ENCODE measurements at places on chromosomes 12 and 14.

DNA sequence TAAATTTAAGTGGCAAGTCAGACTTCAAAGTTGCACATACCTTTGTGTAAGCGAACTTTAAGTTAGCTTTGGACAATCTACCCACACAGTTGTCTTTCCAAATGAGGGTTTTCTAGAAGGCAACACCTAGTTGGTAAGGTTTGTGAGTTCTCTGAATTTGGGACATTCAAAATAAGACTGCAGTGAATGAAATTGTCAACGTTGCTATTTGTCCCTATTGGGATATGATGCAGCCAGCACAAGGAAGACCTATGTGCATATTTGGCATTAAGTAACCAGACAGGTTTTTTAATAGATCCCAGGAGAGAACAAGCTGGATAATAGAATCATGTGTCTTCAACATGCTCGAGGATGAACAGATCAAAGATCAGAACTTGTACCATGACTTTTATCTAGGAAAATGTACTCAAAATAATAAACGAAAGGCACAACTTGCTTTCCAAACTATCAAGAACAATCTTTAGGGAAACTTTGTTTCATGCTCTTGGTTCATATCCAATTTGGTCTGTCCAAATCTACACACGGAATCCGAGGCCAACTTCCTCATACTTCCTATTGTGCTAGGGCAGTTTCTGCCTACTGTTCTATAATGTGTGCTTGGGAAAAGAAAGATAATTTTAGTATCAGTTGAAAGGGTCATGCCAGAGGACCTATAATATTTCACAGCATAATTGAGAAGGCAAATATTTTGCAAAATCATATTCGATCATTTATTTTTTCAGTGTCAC, 284.2 kb upstream of the SOX5 start:
- no peak for DNase-seq

GRCh38 chr12:76455582-76456345, 103.8 kb downstream of the OSBPL8 start:
- DNase-seq: no peak

- DNase-seq: no peak
Measured at GRCh38 chr14:56390859-56391258, 188.7 kb upstream of the TMEM260 start.

- no peak for DNase-seq
Measured at GRCh38 chr14:105498430-105499255, 7.6 kb downstream of the TEDC1 start.

GRCh38 chr12:67161322-67161918, 107.7 kb upstream of the CAND1 start:
- DNase-seq: peak; percentile 10

DNA sequence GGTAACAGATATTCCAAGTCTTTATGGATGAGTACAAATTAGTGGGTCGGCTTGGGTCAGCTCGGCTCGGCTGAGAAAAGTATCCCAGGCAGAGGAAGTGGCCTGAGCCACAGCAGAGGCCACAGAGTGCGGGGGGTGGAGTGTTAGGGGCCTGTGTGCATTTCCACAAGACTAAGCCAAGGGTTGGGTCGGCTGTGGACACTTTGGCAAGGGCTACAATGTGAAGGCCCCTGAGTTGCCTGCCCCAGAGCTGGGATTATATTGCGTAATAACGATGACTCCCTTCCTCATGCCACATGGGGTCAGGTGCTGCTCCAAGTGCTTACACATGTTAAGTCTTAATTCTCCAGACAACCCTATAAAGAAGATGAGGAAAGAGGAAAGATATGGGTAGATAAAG, 11.4 kb downstream of the EVL start:
- no peak for DNase-seq

DNA sequence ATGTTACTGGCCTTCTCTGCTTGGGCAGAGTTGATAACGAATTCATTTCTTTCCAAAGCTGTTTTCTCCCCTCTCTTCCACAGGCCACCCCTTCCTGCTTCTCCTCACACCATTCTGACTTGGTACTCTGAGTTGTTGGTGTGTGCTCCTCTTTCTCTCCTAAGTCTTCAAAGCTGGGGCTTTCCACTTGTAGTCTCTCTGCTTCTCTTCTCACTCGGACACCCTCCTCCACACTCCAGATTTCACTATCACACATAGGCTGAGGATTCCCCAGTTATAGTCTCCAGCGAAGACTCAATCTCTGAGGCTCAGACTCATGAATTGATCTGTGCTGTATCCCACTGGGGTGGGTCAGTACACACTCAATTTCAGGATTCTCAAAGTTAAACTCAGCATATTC, 201.0 kb downstream of the SSPN start:
- DNase-seq: no peak

GRCh38 chr14:70885343-70886022, 21.8 kb upstream of the PCNX1 start:
- DNase-seq: no peak

DNA sequence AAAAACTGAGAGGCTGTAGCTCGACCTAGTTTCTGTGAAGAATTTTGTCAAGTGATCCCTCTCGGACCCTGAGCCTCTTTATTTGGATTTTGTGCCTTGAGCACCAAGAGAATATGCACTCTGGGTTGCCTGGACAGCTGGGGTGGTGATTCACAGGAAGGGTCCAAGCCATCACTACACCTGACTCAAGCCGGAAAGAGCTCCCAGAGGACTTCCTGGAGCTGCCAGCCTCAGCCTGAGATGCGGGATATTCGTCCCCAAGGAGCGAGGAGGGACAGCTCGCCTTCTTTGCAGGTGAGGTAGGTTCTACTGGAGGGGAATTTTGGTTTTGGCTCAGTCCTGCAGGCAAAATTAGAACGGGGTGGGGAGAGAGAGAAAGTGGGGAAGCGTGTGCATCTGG, 94.3 kb downstream of the GALNT8 start:
- no peak for DNase-seq

GRCh38 chr12:88716240-88716639, 136.0 kb upstream of the KITLG start:
- DNase-seq: no peak

DNA sequence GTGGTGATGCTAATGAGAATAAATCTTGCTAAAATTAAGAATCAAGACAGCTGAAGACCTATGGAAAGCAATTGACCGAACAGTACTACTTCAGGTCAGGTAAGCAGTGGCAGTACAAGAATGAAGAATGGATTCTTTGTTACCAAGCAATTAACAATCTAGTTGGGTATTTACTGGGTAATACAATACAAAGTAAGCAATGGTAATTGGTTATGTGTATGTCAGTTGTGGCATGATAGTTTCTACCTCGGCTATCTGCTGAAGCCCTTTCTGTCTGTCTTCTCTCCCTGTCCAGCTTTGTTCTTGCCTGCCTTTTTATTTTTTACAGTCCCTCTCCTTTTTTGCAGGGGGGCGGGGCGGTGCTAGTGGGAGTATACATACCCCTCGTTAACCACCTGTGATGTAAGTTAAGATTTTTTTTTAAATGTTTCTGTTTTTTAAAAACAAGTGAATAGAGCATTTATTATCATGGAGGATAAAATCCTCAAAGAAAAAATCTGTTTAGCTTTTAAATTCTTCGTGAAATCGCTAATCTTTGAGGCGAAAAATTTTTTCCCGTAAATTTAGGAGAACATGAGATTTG, 75.9 kb downstream of the RCOR1 start:
- no peak for DNase-seq

- DNase-seq: no peak
Measured at GRCh38 chr12:107900588-107900987, 126.1 kb downstream of the ASCL4 start.

GRCh38 chr12:6451348-6452244, at the start of gene TAPBPL:
Gene TAPBPL (plus strand): TSS chr12:6452042. CDS start chr12:6452249, 207 bp downstream.
- DNase-seq: no peak

DNA sequence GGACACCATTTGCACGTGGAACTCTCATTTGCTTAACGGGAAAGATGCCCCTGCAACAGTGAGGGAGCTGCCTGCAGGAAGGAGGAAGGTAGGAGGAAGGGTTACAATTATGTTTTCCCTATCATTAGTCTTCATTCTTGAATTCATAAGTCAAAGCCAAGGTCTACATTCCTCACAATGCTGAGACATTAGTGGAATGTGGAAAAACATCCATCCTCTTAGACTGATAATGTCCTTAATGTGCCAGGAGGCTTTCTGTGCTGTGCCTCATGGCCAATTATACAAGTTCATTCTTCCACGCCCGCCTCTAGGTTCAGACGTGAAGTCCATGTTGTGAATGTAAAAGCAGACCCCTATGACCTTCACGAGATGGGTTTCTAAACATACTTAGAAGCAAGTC, 1212.4 kb upstream of the TMEM132C start:
- no peak for DNase-seq

- no peak for DNase-seq
Measured at GRCh38 chr12:95212586-95212985, 4.7 kb downstream of the FGD6 start.

DNA sequence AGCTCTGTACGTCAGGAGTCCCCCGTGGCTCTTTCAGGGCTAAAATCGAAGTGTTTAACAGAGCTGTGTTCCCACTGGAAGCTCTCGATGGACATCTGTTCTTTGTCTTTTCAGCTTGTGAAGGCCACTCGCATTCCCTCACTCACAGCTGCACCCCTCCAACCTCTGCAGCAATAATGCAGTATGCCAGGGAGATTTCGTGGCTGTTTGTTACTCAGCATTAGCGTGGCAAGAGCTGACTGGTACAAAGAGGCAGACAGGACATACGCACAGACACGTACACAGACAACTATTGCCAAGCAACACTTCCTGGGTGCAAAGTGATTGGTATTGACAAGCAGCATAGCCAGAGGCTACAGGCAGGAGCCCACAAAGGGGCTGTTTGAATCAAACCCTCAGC, 11.8 kb upstream of the FBXO21 start:
- DNase-seq: no peak

- no peak for DNase-seq
Measured at GRCh38 chr12:118035190-118036041, 18.9 kb downstream of the RFC5 start.

- no peak for DNase-seq
Measured at GRCh38 chr12:132399092-132400010, 70.0 kb upstream of the GALNT9 start.

GRCh38 chr14:61484031-61484430, 162.7 kb downstream of the PRKCH start:
- DNase-seq: no peak

DNA sequence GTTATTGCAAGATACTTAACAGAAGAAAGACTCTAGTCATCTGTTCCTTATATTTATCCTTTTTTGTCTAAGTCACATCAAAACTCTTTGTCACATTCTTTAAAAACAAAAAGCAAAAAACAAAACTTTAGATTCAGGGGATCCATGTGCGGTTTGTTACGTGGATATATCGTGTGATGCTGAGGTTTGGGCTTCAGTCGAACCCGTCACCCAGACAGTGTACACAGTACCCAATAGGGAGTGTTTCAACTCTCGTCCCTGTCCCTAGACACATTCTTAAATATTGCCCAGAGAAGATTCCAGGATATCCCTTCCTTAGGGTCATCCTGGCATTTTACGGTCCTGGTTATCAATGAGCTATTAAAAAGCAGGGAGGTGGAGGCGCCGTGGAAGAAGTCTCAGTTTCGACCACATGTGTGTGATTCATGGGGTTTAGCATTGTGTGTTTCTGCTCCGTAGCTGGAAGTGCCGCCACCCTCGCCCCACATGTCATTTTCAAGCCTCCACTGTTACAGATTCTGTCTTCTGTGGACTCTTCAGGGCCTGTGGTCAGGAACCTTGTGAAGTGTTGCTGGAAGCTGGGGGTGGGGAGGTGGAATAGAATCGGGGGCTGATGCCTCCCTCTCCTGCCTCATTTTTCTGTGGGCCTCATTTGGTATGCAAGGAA, 19.9 kb downstream of the CCND2 start:
- DNase-seq: no peak

DNA sequence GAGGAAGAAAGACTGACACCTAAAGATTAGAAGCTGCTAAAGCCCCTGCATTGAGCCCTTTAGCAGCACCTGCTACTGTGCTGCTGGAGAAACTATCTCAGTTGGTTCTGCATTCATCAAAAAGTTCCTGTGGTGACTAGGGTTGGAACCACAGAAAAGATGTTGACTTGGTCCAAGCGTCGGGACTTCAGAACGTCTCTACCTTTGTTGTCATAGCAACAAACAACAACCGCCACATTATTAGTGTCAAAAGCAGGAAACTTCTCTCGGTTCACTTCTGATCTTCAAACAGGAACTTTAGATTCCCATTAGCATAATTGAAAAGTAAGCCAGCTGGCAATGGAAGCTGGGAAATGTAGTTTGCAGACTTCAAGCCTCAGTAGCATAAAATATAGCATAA, 368.0 kb downstream of the SEC23A start:
- no peak for DNase-seq

DNA sequence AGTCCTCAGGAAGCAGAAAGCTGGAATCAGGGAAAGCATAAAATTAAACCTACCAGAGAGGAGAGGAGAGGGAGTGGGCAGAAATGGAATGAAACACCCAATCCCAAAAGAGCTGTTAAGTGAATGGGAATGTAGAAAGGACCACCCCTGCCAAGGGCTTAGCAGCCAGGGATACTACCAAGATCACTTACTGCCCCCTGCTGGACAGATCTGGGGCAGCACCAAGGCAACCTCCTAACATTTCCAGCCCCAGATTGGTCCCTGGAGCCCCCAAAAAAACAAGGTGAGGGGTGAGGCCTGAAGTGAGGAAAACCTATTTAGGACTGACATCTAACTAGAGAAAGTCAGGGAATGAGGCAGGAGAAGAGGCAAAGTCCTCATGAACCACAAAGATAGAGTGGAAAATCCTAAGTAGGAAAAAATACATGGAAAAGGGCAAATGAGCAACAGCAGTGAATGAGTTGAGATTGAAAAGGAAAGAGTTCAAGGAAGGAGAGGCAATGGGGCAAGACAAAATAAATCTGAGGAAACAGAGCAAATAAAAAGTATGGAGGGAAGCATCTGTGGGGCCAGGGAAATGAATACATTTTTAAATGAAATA, 11.2 kb upstream of the FKBP11 start:
- DNase-seq: peak; percentile 77

DNA sequence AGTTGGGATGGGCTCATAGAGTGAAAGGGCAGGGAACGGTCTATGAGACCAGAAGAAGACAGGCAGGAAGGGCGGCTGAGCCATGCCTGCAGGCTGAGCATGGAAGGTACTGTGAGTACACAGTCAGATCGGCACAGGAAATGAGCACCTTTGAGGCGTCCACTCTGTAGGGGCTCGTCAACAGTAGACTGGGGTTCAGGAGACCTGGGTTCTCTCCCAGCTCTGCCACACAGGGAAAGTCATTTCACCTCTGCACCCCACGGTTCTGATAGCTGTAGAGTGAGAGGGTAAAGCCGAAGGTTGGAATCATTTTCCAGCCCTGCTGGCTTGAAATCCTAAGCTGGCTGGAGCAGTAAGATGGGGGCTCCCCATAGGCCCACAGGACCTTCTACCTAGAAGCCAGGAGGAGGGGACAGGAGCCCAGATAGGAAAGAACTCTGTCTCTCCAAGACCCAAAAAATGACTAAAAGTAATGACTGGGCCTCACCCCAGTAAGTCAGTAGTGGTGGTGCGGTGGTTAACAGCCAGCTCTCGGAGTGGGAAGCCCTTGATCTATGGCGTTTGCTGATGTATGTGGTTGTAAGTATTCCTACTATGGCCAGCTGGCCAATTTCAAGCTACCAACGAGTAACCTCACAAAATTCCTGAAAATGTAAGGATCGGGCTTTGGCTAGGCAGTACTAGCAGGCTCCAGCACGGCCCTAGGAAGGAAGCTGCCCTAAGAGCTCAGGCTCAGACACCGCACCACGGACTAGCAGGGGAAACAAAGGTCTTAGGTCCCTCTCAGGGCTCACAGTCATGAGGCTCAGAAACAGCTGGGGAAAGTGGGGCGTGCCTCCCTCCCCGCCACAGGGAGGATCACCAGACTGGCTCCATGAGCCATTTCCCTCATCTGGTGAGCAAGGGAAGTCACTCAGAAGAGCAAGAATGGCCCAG, 10.3 kb upstream of the CD27 start:
- no peak for DNase-seq

GRCh38 chr12:111067498-111067897, 147.1 kb upstream of the MYL2 start:
- no peak for DNase-seq

- no peak for DNase-seq
Measured at GRCh38 chr12:111840807-111841206, 1.2 kb upstream of the MAPKAPK5 start.
